ENCODE measurements at places on chromosomes 4 and X.

- no peak for DNase-seq
Measured at GRCh38 chr4:10504570-10505179, 47.4 kb upstream of the ZNF518B start.

- no peak for DNase-seq
Measured at GRCh38 chrX:19849464-19850080, 37.8 kb downstream of the SH3KBP1 start.

- no peak for DNase-seq
Measured at GRCh38 chr4:168683595-168683994, 186.7 kb downstream of the PALLD start.

GRCh38 chr4:66297703-66298102 lies 627.4 kb upstream of the EPHA5 start:
- DNase-seq, result no peak

GRCh38 chr4:42482516-42483327 lies 85.4 kb downstream of the SHISA3 start:
- no peak for DNase-seq

- DNase-seq, result no peak
Measured at GRCh38 chrX:26580021-26580420, 364.1 kb downstream of the MAGEB5 start.

Measured in stimulated activated CD8-positive, alpha-beta memory T cell treated with anti-CD3 and anti-CD28 coated beads, Interleukin-7, amount 100 ng/mL, for 1 hour (primary cell).